ENCODE measurements at places on chromosomes 16 and 17. TPM values are rescaled to one million over a fixed set of nuclear protein-coding genes. Genes with fewer than 3 reads are reported as not detected.

Gene RHBDL1
- 6.6 TPM for total RNA-seq

Gene FNDC8
- total RNA-seq = not detected

Gene TBC1D3G
- total RNA-seq = 0.15 TPM

Gene GPR179
- 0.03 TPM for total RNA-seq

Gene HBA1
- 4.4 TPM for total RNA-seq

Gene KCNG4
- total RNA-seq = not detected

Gene EVI2B
- total RNA-seq = 0.08 TPM

Gene KRTAP3-1
- total RNA-seq = not detected

Gene KRTAP1-5
- total RNA-seq = not detected

Gene G6PC1
- total RNA-seq = 0.08 TPM

Gene HCRT
- total RNA-seq = not detected

Gene KRTAP4-9
- total RNA-seq = not detected

Gene TMEM11
- total RNA-seq = 23.4 TPM

Gene CCR7
- 0.44 TPM for total RNA-seq

Gene KRTAP17-1
- not detected for total RNA-seq

Gene TSR3
- total RNA-seq = 89.7 TPM

Gene SMIM36
- not detected for total RNA-seq

Gene NTN3
- total RNA-seq = 3.2 TPM

Gene RNF135
- 41.8 TPM for total RNA-seq

Gene ZNF689
- 16.5 TPM for total RNA-seq

Gene HOXB1
- not detected for total RNA-seq

Gene NPIPB5
- total RNA-seq = 145 TPM

Gene TBC1D3E
- not detected for total RNA-seq

Gene SLC2A4
- total RNA-seq = 0.31 TPM

Gene SLC38A7
- 20.2 TPM for total RNA-seq

Gene INPP5K
- 21.3 TPM for total RNA-seq

Gene PRSS53
- total RNA-seq = 3.4 TPM

Gene MFSD6L
- total RNA-seq = not detected

Gene GDPD3
- total RNA-seq = 2.5 TPM

Gene NPIPB13
- total RNA-seq = 19.8 TPM

Gene CCDC92B
- total RNA-seq = 0.51 TPM

Gene KRT36
- not detected for total RNA-seq

Gene TP53TG3D
- 1.6 TPM for total RNA-seq

Gene LUC7L
- 75.3 TPM for total RNA-seq

Gene PRKCB
- total RNA-seq = 0.41 TPM

Gene NLRC3
- 0.26 TPM for total RNA-seq

Gene KRTAP9-8
- total RNA-seq = not detected

Gene EVPLL
- total RNA-seq = not detected

Gene SMIM22
- total RNA-seq = not detected

Gene SALL1
- total RNA-seq = not detected

Gene HS3ST2
- total RNA-seq = not detected

Gene DOC2B
- total RNA-seq = 1.5 TPM

Gene PROCA1
- total RNA-seq = 4.9 TPM

Gene STX8
- total RNA-seq = 50.3 TPM

Measured in Panc1 (cell line).